Osteocyte (in vitro differentiated cells): ENCODE measurements at places on chromosomes 1 and 21. TPM values are rescaled to one million over a fixed set of nuclear protein-coding genes. Genes with fewer than 3 reads are reported as not detected.

DNA sequence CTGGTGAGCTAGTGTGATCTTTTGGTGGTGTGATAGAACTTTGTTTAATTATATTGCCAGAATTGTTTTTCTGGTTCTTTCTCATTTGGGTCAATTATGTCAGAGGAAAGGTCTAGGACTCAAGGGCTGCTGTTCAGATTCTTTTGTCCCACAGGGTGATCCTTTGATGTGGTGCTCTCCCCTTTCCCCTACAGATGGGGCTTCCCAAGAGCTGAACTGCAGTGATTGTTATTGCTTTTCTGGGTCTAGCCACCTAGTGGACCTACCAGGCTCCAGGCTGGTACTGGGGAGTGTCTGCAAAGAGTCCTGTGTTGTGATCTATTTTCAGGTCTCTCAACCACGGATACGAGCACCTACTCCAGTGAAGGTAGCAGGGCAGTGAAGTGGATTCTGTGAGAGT lies 25.9 kb upstream of the CD84 start:
- H3K27ac ChIP-seq = no peak overlapping the region
- no peak overlapping the region for H3K4me3 ChIP-seq
- no peaks in the 10 kb centered on the region for H3K36me3 ChIP-seq
- DNase-seq = no peak
- H3K4me1 ChIP-seq = no peaks in the 10 kb centered on the region
- peaks cover 17% of the 10 kb centered on the region for H3K27me3 ChIP-seq

LCE3D gene
- total RNA-seq = not detected in 2 replicates

DNA sequence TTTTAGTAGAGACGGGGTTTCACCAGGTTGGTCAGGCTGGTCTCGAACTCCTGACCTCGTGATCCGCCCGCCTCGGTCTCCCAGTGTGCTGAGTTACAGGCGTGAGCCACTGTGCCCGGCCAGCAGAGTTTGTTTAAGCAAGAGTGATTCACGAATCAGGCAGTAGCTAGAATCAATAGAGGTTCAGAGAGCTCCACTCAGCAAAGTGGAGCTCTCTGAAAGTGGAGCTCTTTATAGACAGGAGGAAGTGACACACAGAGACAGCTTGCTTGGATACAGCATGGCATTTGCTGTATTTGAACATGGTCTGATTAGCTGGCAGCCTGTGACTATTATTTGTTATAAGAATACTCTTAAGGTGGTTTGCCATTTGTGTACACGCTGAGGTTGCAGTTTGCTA lies 27.1 kb upstream of the CD34 start:
- no peak overlapping the region for H3K4me3 ChIP-seq
- H3K4me1 ChIP-seq = peaks cover 16% of the 10 kb centered on the region
- H3K27ac ChIP-seq = no peak overlapping the region
- DNase-seq = no peak

FLG2 gene
- total RNA-seq = not detected in 2 replicates

DNA sequence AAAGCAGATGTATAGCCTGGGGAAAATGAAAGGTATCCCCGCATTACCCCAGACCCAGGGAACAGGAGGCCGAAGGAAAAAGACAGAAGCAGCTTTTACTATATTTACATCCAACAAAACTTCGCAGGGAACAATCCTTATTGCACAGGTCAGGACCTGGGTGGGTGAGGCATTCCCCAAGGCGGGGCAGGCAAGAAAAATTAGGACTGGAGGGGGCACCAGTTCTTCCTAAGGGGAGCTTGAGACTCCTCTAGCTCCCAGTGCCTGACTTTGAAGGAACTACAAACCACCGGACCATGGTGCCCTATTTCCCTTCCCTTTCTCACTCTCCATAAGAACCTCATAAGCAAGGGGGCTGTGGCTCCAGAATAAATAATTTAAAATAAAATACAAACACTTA lies 6.7 kb upstream of the GATAD2B start:
- no peak for DNase-seq
- H3K4me3 ChIP-seq = no peak overlapping the region
- peaks cover 9% of the 10 kb centered on the region for H3K4me1 ChIP-seq
- H3K27me3 ChIP-seq = no peaks in the 10 kb centered on the region
- peak overlapping the region; percentile 6 for H3K27ac ChIP-seq

DNA sequence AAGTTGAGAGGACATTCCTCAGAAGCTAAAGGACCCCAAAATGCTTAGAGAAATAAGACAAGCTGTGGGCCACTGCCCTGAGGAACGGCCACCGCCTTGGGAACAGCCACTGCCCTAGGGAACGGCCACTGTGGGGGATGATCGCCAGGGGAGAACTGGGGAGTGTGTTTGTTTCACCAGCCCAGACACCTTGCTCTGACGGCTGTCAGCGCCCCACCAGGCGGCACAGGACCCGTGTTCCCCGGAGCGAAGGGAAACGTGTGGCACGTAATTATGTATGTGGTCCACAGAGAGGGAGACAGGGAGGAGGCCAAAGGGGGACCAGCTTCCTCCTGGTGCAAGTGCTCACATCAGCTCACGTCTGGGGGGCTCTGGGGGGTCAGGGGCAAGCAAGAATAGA lies 45.8 kb upstream of the RIPK4 start:
- DNase-seq = no peak
- no peaks in the 10 kb centered on the region for H3K27me3 ChIP-seq
- no peak overlapping the region for H3K27ac ChIP-seq
- peaks cover 19% of the 10 kb centered on the region for H3K36me3 ChIP-seq

ARHGEF10L gene
- 24.0 and 26.0 TPM in 2 replicates for total RNA-seq

DNA sequence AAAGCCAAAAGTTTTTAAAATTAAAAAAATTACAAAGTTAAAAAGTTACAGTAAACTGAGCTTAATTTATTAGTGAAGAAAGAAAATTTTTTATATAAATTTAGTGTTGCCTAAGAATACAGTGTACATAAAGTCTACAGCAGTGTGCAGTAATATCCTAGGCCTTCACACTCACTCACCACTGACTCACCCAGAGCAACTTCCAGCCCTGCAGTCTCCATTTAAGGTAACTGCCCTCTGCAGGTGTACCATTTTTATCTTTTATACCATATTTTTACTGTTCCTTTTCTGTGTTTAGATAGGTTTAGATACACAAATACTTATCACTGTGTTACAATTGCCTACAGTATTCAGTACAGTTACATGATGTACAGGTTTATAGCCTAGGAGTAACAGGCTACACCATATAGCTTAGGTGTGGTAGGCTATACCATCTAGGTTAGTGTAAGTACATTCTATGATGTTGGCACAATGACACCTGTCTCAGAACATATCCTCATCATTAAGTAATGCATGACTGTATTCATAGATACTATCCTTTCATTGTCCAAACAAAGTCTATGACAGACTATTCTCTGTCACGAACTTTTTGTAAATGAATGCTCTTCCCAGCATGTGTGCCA lies 78.6 kb upstream of the PBX1 start:
- H3K4me1 ChIP-seq = no peaks in the 10 kb centered on the region
- H3K4me3 ChIP-seq = no peak overlapping the region
- H3K27me3 ChIP-seq = peaks cover 7% of the 10 kb centered on the region
- DNase-seq = no peak
- H3K27ac ChIP-seq = no peak overlapping the region
- no peaks in the 10 kb centered on the region for H3K36me3 ChIP-seq

UBQLN4 gene
- total RNA-seq = 36.4 and 36.9 TPM in 2 replicates

SLC6A17 gene
- total RNA-seq = 1.5 and 1.6 TPM in 2 replicates

DNA sequence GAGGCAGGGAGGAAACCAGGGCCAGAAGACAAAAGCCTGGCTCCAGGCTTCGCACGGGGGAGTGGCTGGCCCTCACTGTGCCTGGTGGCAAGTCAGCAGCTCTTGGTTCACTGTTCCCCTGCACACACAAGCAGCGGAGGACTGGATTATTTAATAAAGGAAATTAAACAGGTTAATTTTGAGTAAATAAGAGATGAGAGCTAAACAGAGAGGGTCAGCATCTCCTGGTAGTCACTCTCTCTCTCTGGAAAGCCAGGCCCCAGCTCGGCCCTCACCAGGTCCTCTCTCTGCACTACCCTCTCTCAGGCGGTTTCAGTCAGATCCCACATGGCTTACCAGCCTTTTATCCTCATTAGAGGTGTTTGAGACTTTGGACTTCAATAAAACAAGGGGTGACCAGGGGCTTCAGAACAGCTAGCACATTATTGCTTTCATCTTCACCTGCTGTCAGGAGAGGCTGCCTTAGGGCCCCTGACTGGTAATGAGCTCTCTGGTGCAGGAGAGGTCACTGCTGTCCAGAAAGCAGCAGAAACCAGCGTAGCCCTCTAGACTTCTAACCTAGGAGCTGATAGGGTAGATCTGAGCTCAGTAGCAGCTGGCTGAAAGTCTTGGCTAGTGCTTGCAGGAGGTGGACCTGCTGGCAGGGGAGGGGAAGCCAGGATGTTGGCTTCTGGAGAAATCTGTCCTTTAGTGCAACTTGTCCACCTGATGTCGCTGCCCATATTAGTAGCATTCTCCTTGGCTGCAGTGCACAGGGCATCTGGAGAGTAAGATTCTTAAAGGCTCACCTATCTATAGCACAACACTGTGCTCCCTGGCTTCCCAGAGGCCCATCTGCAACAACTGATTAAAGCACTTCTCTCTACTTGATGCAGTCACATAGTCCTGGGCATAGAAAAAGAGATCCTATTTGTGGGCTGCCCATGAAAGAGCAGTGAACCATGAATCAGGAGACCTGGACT lies 45.9 kb downstream of the SYT6 start:
- H3K36me3 ChIP-seq = no peaks in the 10 kb centered on the region
- H3K4me1 ChIP-seq = peaks cover 10% of the 10 kb centered on the region
- DNase-seq = no peak
- H3K27ac ChIP-seq = no peak overlapping the region
- H3K27me3 ChIP-seq = peaks cover 20% of the 10 kb centered on the region

SLC44A5 gene
- total RNA-seq = 0.21 and 0.44 TPM in 2 replicates

DNA sequence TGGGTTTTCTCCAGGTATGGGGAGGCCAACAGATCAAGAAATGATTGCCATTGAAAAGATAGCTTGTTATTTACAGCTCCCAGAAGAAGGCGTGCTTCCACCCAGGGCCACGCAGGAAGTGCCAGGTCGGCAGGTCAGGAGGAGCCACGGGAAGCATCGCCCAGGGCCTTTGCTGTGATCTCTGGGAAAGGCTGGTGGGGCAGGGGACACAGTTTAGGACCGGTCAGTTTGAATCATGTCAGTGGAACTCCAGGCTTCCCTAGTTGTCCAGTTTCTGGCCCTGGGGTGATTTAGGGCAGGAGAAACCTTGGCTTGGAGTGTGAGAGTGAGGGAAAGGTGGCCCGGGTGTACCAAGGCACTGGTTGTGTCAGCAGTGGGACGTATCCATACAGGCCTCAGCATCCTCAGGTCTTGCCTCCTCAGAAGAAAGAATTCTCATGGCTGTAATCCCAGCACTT lies 11.4 kb downstream of the PLA2G5 start:
- no peak overlapping the region for H3K27ac ChIP-seq
- no peaks in the 10 kb centered on the region for H3K36me3 ChIP-seq
- DNase-seq = no peak
- H3K4me1 ChIP-seq = no peaks in the 10 kb centered on the region
- peaks cover 9% of the 10 kb centered on the region for H3K27me3 ChIP-seq
- no peak overlapping the region for H3K4me3 ChIP-seq

CFH gene
- total RNA-seq = 248 and 252 TPM in 2 replicates

TMPRSS2 gene
- 0.21 and 1.7 TPM in 2 replicates for total RNA-seq

DNA sequence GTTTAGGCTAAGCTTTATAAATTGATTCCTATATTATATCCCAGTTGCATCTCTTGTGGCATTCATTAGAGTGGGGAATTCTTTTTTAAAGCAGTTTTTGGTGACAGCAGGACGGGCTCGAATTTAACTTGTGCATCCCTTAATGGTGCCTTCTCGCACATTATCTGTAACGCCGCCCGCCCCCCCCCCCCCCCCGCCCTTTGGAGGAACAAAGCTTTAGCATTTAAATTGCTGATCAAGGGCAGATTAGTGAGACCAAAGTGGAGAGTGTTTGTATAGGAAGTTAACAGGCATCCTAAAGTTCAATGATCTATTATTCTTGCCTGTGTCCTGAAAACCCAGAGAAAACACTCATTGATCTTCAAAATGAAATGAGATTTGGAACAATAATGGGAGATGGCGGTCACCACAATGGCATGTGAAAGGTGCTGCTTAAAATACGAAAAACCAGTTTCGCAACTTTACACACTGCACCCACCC lies 2.2 kb downstream of the LMO4 start:
- H3K27me3 ChIP-seq = no peaks in the 10 kb centered on the region
- H3K36me3 ChIP-seq = peaks cover 7% of the 10 kb centered on the region
- H3K4me3 ChIP-seq = peak overlapping the region; percentile 93
- no peak for DNase-seq

DNA sequence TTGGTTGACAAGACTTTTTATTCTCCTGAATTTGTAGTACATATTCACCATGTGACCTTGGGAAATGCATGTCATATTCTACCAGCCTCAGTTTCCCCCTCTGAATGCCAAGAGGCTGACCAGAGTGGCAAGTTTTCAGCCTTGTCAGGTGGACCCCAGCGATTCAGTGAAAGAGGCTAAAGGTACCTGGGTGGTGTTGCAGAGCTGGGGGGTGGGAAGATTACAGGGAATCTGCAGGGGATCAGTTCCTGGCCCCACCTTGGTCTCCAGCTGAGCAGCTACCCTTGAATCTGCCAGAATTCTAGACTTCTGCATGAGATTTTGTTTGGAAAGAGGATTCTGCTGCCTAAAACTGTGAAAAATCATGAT lies 27.9 kb upstream of the KCNA2 start:
- H3K36me3 ChIP-seq = no peaks in the 10 kb centered on the region
- peak; percentile 51 for DNase-seq
- no peaks in the 10 kb centered on the region for H3K27me3 ChIP-seq
- H3K4me3 ChIP-seq = no peak overlapping the region

RHOU gene
- total RNA-seq = 2.3 and 2.4 TPM in 2 replicates

GRCh38 chr1:156204686-156205085 lies 8.1 kb upstream of the PMF1 start:
- H3K4me1 ChIP-seq = peaks cover 1% of the 10 kb centered on the region
- H3K27ac ChIP-seq = no peak overlapping the region
- no peak overlapping the region for H3K4me3 ChIP-seq

C1orf185 gene
- not detected in 2 replicates for total RNA-seq

- DNase-seq = no peak
- H3K4me3 ChIP-seq = no peak overlapping the region
- H3K27me3 ChIP-seq = no peaks in the 10 kb centered on the region
- peaks cover 21% of the 10 kb centered on the region for H3K4me1 ChIP-seq
Observed at GRCh38 chr1:99650773-99651437, 5.0 kb downstream of the PALMD start.
